A673 (cell line): ENCODE measurements at places on chromosomes 3 and 15. TPM values are rescaled to one million over a fixed set of nuclear protein-coding genes. Genes with fewer than 3 reads are reported as not detected.

Gene CYP1A1
- total RNA-seq, result 0.33 and 0.62 TPM in 2 replicates

Gene AHSG
- 3.2 and 4.9 TPM in 2 replicates for total RNA-seq

Gene EPHA3
- 21.5 and 25.7 TPM in 2 replicates for total RNA-seq

Gene DAG1
- 36.5 and 36.8 TPM in 2 replicates for total RNA-seq

Gene TP63
- 4.9 and 7.6 TPM in 2 replicates for total RNA-seq

Gene CCDC39
- total RNA-seq, result not detected in 2 replicates

Gene TM4SF18
- total RNA-seq, result 0.37 and 1.5 TPM in 2 replicates

Gene MCF2L2
- total RNA-seq, result 0.26 TPM in 1 of 2 replicates, not detected in the other

Gene GATM
- total RNA-seq, result 9.5 and 11.0 TPM in 2 replicates

Gene MB21D2
- 6.1 and 8.1 TPM in 2 replicates for total RNA-seq

Gene TTC21A
- total RNA-seq, result 1.4 and 2.1 TPM in 2 replicates

Gene SATB1
- total RNA-seq, result 5.2 and 5.9 TPM in 2 replicates

Gene SMAD6
- 50.1 and 63.9 TPM in 2 replicates for total RNA-seq

Gene ITGB5
- total RNA-seq, result 116 and 125 TPM in 2 replicates

Gene PSTPIP1
- total RNA-seq, result not detected in 2 replicates
